T-helper 2 cell (primary cell): ENCODE measurements at places on chromosomes 5 and 9.

GRCh38 chr5:124783794-124784193, 37.4 kb upstream of the ZNF608 start:
- no peak for DNase-seq

- DNase-seq = peak; percentile 5
Measured at GRCh38 chr5:133610489-133611356, 1.6 kb downstream of the FSTL4 start.

DNA sequence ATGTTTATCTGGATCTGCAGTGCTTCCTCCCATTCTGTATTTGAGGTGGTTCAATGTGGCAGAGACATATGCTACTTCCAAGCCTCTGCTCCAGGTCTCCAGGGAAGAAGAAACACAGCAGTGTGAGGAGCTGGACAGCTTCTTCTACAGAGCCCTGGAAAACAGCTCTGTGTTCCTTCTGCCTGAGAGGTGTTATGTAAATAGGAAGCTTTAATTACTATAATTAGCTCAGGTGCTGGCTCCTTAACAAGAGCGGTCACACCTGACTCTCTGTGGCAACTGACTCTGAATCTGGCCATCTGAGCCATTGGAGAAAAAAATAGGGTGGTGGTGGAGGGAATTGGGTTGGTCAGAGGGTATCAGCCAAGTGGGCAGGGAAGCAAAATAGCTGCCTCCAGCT, 332.4 kb upstream of the BRINP1 start:
- no peak for DNase-seq

DNA sequence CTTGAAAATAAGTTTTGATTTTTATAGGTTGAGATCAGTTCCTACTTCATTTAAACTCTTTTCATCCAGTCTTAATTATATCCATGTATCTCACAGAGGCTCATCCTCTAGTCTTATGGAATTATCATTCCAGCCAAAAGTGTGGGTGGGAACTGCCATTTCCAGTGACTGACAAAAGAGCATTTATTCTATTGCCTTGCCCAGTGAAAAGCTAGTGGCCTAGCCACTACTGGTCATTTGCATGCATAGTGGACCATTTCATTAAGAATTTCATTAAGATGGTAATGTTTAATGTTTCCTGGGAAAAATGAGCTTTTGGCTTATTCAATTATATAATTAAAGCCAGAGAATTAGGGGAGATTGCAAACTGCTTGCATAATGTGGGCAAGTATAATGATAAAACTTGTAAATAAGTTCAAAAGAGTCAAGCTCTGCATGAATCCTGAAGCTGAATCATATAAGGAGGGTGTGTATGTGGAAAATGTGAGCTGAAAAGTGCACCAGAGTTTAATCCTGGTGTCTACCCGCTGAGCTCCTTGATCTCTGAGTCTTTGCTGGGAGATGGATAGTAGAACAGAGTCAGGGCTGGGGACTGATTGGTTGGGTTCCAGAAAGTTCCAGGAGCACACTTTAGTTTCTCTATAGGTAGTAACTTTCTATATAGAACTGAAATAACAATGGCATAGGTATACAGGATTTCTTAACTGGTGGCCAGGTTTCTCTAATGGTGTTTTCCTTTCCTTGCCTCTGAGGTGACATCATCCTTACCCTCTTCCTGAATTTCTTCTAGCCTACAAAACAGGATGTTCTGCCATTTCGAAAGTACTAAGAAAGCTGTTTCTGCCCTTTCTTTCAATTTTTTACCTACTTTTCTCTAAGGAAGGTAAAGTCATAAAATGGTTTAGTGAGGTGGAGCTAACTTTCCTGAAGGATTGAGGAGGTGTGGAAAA, 78.5 kb downstream of the KIF4B start:
- DNase-seq = no peak

GRCh38 chr5:172574871-172575223, 66.2 kb upstream of the NEURL1B start:
- no peak for DNase-seq

DNA sequence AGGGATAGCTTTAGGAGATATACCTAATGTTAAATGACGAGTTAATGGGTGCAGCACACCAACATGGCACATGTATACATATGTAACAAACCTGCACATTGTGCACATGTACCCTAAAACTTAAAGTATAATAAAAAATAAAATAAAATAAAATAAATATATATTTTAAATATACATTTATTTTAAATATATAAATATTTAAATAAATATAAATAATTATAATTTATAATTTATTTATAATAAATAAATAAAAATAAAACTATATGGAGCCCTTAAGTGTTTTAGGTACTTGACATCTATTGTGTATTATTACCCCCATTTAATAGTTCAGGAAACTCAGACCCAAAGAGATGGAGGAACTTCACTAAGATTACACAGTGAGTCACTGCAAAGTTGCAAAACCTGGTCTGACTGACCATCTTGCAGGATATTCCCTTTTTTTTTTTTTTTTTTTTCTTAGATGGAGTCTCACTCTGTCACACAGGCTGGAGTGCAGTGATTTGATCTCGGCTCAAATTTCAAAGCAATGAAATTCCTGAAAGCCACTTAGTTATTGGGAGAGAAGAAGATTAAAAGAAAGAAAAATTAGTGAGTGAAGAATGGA, 5.8 kb upstream of the C5orf52 start:
- DNase-seq = no peak

- no peak for DNase-seq
Measured at GRCh38 chr9:87707805-87708506, 18.0 kb upstream of the CTSL start.

DNA sequence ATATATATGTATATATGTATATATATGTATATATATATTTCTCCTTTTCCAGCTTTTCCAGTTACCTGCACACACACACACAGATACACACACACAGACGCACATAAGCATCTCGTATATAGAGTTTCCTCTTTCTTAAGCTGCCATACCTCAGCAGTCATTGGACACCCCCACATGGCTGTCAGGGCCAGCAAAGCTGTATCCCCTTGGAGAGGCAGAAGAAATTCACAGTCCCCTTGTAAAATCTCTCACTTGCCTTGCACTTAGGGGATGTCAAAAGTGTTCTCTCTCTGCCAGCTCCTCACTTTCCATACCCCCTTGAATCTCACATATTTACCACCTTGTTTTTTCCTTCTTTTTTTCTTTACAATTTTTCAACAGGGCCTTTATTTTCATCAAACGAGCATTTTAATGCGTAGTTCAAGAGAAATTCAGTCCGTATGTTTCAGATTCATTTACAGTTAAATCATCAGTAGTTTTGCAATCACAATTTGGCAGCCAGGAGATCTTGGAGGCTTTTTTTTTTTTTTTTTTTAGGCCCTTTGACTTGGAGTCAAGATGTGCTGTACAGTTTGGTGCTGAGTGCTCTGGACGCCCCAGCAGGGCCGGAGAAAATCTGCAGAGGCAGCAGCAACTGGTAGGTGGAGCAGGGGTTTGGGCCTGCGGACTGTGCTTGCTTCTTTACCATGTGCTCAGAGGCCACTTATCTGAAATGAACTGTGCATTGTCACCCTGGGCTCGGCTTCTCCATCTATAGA, 244.9 kb upstream of the KLF4 start:
- no peak for DNase-seq

DNA sequence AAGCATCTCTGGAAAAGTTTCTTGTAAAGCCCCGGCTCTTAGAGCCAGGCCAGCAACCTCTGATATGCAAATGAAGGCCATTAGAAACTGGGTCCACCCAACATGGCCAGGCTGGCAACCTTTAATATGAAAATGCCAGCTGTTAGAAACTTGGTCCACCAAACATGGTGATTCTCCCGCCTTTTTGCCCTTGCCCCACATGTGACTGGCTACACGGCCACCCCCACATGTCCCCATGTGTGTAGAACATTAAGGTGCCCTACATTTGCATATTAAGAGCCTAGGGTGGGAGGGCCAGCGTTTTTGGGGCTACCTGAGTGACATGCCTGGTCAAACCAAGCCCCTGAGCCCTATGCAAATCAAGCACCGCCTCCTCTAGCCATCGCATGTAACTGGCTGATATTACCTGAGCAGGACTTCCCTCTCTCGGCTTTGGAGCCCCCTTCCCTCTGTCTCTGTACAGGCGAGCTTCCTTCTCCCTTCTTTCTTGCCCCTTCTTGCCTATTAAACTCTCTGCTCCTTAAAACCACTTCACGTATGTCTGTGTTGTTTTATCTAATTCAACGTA, 39.0 kb downstream of the S100Z start:
- DNase-seq = no peak

GRCh38 chr9:5512658-5513452, 2.5 kb downstream of the PDCD1LG2 start:
- DNase-seq = no peak

GRCh38 chr9:133854765-133855164, 116.6 kb upstream of the SARDH start:
- DNase-seq = no peak

- DNase-seq = no peak
Measured at GRCh38 chr5:3118340-3118739, 366.9 kb upstream of the IRX2 start.

- DNase-seq = no peak
Measured at GRCh38 chr5:84425365-84425881, 40.7 kb upstream of the EDIL3 start.

GRCh38 chr5:150080696-150081435, 5.5 kb downstream of the CSF1R start:
- no peak for DNase-seq

GRCh38 chr5:58366461-58366860, 93.4 kb downstream of the PLK2 start:
- no peak for DNase-seq

GRCh38 chr9:14071484-14071883, 242.5 kb downstream of the NFIB start:
- no peak for DNase-seq

- no peak for DNase-seq
Measured at GRCh38 chr9:133939171-133939785, 52.8 kb downstream of the VAV2 start.

DNA sequence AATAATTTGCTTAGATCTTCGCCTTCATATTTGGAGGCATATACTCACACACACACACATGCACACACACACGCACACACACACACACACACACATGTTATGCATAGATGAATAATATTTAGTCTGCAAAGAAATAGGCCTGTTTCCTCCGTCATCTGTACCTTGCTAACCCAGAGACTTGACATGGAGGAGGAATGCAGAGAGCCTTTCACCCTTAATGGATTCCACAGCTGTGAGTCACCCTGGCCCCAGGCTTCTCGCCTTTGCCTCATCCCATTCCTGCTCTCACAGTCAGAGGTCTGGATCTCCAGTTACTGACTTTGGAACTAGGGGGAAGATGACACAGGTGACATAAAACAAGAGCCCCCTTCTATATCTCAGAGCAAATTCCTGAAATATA, 29.7 kb downstream of the ZNF462 start:
- no peak for DNase-seq

- no peak for DNase-seq
Measured at GRCh38 chr9:136506425-136506824, 23.6 kb upstream of the SEC16A start.

DNA sequence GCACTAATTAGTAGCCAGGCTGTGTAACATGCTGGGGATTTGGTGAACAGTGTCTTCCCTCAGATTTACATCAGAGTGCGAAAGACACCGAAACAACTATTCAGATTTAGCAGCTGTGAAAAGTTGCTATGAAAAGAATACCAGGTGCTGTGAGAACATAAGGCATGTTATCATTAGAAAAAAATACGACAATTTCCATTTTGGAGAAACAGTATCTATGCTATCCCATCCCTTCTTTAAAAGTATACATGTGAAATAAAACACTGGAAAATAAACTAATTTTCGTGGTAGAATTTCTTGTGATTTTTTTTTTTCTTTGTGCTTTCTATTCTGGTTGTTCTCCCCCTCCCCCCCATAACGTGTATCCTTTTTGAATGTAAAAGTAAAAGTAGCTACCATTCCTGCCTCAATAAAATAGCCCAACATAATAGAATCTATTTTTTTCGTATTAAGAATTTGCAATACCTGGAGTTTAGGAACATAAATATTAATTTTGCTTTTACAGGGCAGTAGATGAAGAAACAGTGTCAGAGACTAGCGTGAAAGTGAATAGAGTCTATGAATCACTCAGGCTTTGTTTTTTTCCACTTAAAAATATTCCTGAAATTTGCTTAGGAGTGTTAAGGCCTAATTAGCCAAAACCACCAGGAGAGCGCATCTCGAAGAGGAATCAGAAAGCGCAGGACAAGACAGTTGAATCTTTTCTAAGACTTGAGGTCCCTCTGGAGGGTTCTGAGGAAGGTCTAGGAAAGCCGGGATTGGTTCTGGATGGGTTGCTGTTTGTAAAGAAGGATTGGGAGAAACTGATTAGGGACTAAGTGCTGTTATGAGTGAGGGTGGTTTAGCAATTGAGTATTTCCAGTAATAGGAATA, 813 bp upstream of the SLU7 start:
- no peak for DNase-seq

DNA sequence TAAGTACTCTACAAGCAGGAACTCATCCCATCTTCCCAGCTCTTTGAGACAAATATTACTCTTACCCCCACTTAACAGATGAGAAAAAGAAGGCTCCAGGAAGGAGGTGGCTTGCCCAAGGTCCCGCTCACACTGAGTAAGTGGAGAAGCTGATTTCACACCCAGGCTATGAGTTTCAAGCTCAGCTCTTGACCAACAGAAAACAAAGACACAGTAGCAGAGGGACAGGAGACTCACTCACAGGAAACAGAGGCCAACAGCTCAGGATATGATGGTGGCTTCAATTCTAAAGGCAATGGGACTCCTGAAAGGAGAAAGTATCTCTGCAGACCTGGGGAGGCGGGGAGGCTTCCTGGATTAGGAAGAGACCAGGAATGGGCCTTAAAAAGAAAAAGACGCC, 6.7 kb upstream of the TCF7 start:
- no peak for DNase-seq

DNA sequence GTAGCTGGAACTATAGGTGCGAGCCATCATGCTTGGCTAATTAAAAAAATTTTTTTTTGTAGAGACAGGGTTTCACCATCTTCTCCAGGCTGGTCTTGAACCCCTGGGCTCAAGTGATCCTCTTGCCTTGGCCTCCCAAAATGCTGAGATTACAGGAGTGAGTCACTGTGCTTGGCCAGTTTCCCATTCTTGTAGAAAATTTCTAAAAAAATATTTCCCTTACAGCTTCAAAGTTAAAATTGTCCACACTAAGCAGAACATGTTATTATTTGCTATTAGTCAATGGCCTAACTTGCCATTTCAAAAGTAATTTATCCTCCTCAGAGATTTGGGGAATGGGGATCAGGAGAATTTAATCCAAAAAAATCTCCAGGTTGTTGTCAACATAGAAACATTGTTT, 40.1 kb downstream of the SLC38A9 start:
- DNase-seq = no peak
